ENCODE measurements at places on chromosomes 5 and 9.

DNA sequence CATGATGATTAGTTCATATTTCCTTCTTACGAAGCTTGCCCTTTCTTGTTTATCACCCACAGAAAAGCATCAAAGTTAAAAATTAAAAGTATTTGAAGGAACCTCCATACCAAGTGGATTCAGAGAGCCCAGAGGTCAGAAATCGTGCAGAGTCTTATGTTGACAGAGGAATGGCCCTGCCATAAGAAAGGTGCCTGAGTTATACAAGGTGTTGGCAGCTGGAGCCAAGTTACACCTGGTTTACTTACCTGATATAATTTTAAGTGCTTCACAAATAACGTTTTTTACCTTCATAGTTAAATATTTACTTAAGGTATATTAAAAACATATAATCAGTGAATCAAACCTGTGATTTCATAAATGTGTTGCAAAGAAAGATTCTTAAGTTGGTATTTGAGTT lies 42.3 kb upstream of the DHFR start:
- no peak for DNase-seq

DNA sequence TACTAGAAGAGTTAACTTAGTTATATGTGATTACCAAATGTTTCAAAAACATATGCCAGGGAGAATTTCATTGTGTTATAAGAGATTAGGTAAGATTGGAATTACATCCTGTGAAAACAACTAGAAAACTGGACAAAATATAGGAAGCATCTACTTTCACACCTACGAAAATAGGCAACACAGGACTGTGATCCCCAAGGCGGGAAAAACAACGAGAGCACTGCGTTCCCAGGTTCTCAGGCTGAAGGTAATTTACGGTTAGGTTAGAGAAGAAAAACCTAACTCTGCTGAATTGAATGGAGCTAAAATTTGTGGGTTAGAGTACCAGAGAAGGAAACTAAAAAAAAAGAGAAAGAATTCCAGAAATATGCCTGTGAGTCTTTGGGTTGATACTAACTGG lies 28.4 kb downstream of the ACOT12 start:
- no peak for DNase-seq

DNA sequence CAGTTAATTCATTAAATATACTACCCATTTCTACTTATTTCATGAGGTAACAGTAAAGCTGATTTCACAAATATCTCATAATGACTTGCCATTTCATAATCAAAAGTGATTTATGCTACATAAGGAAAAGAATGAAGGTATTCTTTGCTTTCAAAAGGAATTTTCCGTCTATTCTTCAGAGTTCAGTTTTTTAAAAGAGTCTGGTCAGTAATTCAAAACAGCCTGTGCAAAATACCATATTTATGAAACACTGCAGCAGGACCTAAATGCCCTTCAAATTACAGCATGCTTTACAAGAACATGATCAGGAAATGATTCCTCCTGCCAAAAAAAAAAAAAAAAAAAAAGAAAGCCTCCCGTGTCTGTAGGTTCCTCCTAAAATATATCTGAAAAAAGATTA lies 154.7 kb downstream of the KIAA0825 start:
- DNase-seq = no peak

GRCh38 chr5:148343603-148344487 lies 8.5 kb downstream of the SPINK9 start:
- DNase-seq = no peak

- no peak for DNase-seq
Observed at GRCh38 chr9:92535940-92536850, at the start of gene ECM2. Gene ECM2, minus strand, starts transcription at chr9:92535990. Its CDS starts 13,124 bp downstream, at chr9:92522866.

DNA sequence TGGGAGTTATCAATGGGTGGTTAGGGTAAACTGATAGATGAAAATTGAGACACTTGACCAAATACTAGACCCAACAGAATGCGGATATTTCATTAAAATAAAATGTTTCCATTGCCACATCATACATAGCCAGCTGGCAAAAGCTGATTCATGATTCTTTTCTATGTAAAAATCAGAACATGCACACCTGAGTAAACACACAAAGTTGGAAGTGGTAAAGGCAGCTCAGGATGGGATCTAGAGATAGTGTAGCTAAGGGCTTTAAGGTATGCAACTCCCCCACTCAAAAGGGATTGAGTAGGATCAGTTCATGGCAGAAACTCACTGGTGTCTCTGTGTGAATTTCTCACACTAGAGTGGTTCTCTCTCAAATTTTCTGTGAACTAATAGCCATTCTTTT lies 541.1 kb upstream of the GRAMD2B start:
- no peak for DNase-seq

GRCh38 chr9:81827616-81828296 lies 100.5 kb upstream of the SPATA31D4 start:
- no peak for DNase-seq

GRCh38 chr5:135018457-135018856 lies 15.6 kb downstream of the PITX1 start:
- no peak for DNase-seq

DNA sequence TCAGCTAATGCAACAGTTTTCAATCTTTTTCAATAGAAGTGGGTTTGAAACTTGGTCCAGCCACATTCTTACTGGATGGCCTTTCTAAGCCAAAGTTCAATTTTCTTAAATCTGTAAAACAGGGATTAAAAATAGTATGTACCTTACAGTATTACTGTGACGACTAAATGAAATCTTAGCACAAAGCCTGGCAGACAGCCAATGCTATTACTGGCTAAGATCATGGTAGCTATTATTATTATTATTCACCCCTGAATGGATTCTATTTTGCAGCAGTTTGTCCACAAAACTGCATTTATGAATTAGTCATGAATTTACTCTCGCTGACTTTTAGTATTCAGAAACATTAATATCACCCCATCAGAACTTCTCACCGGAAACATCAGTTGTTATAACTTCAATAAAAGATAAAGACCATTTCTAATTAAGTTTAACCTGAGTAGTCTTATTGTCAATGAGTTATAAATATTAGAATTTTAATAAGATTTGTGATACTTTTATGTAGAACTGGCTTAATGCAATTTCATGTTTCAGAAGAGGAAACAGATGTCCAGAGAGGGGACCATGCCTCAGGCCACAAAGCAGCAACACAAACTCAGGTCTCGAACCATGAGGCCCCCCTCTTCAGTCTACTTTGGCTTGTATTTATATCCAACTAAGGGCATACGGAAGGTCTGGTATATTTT lies 468.2 kb downstream of the ARHGEF28 start:
- no peak for DNase-seq

GRCh38 chr9:34252670-34253459 lies 74.0 kb downstream of the UBAP1 start:
- peak; percentile 35 for DNase-seq

Data from T follicular helper cell (primary cell).